Activated CD4-positive, alpha-beta T cell treated with anti-CD3 and anti-CD28 coated beads, Interleukin-2, amount 50 U/mL, for 48 hours (primary cell): ENCODE measurements at places on chromosomes 2 and 18.
A peak's percentile ranks its signal among the peaks of the same experiment; 100 is the strongest.

GRCh38 chr2:194203898-194204297 is 1453.1 kb upstream of the SLC39A10 start:
- DNase-seq, result no peak

GRCh38 chr2:5594249-5594695 is 97.9 kb upstream of the SOX11 start:
- no peak for DNase-seq

DNA sequence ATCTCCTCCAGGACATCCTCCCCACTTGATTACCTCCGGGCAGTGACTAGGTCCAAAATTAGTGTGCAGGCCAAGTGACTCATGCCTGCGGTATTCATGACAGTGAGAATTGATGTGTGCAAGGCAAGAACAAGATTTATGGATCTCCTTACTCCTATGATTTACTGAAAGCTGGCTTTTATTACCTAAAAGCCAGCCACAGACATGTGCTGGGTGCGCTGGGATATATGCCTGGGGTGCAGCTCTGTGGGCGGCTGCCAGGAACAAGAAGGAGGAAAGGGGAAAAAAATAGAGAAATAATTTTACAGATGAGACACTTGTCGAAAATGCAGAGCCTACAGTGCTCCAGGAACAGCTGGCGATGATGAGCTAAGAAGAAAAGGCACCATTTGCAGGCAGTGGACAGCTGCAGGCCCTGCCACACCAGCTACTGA is 359.3 kb downstream of the CMPK2 start:
- no peak for DNase-seq

GRCh38 chr2:137521653-137522619 is 442.3 kb upstream of the HNMT start:
- no peak for DNase-seq

- DNase-seq, result no peak
Observed at GRCh38 chr2:170643346-170643745, 71.8 kb upstream of the SP5 start.

DNA sequence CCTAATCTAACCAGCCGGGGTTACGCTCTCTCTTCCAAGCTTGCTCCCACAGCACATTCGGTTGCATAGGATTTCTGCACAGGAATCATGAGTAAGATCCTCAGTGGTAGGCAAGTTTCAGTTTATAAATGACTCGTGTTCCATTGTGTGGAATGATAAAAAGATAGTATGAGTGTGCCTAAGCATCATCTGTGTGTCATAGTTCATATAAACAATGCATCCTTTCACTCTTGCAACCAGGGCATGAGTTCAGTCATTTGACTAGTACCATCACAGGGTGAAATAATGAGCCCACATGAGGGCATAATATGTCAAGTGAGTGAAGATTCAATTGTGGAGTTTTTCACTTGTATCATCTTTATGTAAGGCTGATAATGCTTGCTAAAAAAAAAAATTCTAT is 417.1 kb upstream of the CDH2 start:
- DNase-seq, result no peak

DNA sequence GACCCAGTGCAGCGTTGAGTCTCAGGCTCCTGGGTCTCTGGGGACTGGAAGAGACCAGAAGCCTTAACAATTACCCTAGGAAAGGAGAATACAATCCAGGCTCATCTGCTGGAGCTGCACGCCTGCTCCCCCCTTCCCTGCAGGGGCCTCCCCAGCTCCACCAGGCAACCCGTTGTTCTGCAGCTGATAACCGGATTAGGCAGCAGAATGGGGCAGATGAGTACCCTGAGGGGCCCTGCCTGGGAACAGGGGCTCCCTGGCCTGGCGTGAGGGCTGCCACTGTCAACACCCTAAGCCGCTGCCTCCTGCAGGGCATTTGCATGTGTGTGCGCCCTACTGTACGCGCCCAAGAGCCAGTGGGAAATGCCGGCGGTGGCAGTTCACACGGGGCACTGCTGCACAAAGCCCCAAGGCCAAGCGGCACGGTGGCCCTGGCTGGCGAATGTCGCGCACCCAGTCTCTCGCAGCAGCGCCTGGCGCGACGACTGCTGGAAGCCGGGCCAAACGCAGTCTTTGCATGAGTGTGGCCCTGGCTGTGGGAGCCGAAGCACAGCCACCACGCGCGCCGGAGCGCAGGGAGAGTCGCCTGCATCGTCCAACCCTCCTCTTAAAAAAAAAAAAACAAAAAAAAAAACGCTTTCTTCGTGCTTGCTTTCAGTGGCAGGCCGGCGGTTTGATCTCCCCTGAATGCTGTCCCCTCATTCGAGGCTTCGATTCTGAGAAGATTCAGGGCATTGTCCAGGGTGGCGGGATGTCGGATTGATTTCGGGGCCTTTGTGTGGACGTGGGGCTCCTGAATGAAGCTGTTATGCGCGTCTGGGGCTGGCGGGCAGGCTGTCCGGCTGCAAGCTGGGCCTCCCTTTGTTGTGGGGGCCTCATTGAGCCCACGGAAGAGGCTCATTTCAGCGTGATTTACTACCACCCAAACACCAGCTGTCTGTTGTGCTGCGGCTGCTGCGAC is 63.8 kb downstream of the SETBP1 start:
- DNase-seq, result no peak

GRCh38 chr18:13032173-13032572 is 41.0 kb downstream of the CEP192 start:
- no peak for DNase-seq

DNA sequence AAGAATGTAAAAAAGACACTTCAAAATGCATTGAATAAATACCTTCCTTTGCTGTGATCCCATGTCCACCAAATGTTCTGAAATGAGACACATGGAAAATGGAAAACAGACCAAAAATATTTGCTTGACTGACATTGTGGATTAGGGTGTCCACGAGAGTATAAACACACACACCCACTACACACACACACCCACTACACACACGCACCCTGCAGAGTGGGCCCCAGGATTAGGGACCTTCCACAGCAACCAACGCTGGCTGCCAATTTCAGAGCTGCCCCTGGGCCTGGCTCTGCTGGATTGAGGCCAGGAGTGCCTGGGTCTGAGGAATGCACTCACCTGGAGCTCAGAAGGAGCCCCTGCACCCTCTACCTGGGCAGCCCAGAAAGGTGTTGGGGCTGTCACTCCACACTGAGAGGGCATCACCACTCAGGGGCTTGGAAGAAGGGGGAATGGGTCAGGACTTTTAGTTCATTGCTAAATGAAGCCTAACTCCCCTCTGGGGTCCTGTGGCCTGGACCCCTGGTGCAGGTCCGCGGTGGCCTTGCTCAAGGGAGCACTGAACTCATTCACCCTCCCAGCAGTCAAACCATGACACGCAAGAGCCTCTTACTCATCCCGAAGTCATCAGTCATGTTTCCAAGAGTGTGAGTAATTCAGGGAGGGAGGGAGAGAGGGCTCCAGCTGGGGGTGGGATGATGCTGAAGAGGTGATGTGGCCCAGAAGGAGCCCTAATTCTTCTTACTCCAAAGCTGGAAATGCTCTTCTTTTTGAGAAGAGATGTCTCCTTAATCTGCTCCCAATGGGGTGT is 50.2 kb upstream of the PLB1 start:
- peak; percentile 75 for DNase-seq
